COLO829 (cell line): ENCODE measurements at places on chromosomes 5 and 9.

- DNase-seq = no peak
Measured at GRCh38 chr5:127940854-127941253, 142.7 kb upstream of the SLC12A2 start.

DNA sequence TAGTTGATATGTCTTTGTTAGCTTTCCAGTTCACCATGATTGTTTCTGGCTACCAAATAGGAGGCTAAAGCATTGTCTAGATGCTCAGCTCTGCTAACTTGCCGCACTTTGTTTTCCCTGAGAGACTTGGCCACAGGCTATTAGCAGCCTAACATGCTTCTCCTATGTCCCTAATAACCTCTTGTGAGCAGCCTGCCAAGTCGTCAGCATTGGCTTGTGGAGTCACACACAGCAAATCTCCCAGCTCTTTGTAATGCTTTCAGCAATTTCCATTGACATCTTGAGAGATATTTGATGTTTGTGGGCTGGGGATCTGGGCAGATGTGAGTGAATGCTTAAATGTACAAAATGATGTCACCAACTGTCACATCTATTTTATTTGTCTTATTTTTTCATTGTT lies 346.9 kb downstream of the KDM4C start:
- DNase-seq = no peak

GRCh38 chr5:107646418-107646817 lies 24.3 kb downstream of the EFNA5 start:
- no peak for DNase-seq

GRCh38 chr9:14654932-14655331 lies 38.3 kb downstream of the ZDHHC21 start:
- DNase-seq = no peak
